ENCODE measurements at places on chromosomes 3 and 15. TPM values are rescaled to one million over a fixed set of nuclear protein-coding genes. Genes with fewer than 3 reads are reported as not detected.

DNA sequence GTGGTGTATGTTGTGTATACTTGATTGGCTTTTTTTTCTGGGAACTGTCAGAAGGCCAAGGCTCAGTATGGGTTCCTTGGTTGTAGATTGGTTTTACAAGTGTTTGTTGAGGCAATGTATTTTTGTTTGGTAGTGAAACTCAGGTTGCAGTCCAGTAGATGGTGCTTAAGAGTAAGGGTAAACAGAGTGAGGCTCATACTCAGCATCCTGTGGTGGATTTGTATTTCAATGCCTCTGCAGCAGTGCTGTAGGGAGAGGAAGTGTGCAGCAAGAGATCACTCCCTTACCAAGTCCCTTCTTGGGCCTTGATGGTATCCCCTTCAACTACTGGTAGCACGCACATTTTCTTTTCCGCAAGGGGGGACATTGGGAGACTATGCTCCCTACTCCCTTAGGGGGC, 428.5 kb upstream of the CNTN3 start:
- DNase-seq = no peak

DNA sequence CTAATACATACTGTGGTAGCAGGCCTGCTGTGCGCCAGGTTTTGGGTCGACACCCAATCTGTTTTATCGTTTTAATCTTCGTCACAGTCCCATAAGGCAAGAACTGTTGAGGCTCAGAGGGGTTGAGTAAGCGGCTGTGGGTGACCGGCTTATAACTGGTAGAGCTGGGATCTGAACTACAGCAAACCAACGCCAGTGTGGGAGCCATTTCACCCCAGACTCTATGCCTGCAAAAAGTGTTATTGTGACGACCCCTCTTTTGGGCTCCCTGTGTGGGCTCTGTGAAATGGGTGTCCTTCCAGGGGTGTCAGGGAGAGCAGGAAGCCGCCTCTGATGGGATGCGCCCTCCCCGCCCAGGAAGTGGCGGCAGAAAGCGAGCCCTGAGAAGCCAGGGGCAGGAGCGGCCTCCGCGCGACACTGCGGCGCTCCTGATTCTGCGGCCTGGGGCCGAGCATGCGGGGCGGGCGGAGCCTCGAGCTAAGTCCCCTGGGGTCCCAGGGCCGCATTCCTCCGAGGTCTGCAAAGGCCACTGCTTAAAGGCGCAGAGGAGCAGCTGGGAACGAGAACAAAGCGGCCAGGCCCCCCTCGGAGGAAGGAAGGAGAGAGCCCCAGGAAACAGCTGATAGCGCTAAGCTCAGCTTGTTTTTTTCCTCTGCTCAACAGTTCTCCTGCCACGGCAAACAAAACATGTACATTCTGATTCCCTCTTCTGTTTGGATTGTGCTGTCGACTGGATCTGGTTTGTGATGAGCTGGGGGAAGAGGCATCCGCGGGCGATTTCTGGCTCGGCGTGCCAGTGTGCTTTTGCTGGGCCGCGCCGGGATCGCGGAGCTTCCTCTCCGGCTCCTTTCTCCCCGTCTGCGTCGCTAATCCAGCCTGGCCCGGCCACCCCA, 33.9 kb downstream of the GRK7 start:
- peak; percentile 69 for DNase-seq

HIGD2B gene
- not detected for polyA plus RNA-seq

NR1D2 gene
- 17.7 TPM for polyA plus RNA-seq
